Skeletal muscle tissue (tissue), 5 donors: ENCODE measurements at places on chromosomes 1 and 21. TPM values are rescaled to one million over a fixed set of nuclear protein-coding genes. Genes with fewer than 3 reads are reported as not detected.

The KLHDC7A gene
- total RNA-seq, result not detected

The PPP1R12B gene
- 73.6 TPM for total RNA-seq

The ADCY10 gene
- under 0.01 TPM for total RNA-seq

The FCRL4 gene
- not detected for total RNA-seq

The SPATA1 gene
- total RNA-seq, result 1.0 TPM

The SLAMF8 gene
- 1.6 TPM for total RNA-seq

The LRRN2 gene
- total RNA-seq, result 2.1 TPM

The LENEP gene
- not detected for total RNA-seq

The APOBEC4 gene
- not detected for total RNA-seq

The ZYG11A gene
- total RNA-seq, result not detected

The ALG6 gene
- total RNA-seq, result 43.3 TPM

The SPRR1A gene
- not detected for total RNA-seq
